ENCODE measurements at places on chromosomes 7 and 10.

GRCh38 chr10:47022311-47023131, 111.3 kb downstream of the PTPN20 start:
- no peak for DNase-seq

- no peak for DNase-seq
Measured at GRCh38 chr10:79238158-79238520, 109.1 kb upstream of the PPIF start.

DNA sequence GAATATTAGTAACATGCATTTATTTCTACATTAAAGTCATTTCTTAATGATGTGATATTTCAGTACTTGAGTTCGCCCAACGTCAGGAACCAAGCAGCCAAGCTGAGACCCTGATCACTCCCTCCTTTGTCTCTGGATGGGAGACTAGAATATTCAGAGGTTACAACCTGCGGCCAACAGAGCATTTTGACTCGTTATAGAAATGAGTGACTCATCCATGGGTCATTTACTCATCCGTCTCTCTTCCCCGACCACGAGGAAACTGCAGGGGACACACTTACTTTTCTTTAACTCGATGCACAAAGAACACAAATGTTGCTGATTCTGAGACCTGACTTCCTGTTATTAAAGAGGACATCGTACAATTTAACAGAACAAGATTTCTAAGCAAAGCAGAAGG, 343.3 kb downstream of the FRMD4A start:
- DNase-seq: no peak

DNA sequence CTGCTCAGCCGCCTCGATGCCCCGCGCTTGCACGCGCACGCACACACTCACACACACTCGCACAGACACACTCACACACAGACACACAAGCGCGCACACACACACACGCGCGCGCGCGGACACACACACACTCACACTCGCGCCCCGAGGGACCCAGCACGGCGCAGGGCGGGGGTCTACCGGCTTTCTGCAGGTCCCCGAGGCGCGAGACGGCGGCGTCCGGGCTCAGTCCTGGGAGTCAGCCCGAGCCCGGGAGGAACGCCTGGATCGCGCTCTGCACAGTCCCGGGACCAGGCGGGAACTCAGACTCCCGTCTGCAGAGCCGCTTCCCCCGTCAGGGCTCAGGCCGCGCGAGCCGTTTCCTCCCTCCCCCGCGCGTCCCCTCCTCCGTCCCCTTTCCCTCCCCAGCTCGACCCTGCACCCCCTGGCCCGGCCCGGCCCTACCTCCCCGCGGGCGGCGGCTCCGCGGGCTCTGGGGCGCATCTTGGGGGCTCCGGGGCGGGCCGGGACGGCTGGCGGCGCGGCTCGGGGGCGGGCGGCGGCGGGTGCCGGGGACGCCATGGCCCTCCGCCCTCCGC, 464 bp downstream of the DENND2A start:
- DNase-seq: no peak

DNA sequence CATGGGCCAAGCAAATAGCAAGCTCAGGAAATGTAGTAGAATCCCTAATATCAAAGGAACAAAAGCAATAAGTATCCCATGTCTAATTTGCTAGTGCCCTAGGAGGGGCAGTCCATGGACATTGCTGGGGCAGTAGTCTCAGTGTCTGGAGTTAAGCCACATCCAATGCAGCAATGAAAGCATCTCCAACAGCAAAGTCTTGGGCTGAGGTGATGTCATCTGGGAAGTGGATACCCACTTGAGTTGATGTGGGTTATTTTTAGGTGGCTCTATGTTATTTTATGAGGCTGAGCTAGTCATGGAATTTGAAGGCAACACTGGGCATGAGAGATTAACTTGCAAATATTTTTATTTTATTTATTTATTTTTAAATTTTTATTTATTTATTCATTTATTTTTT, 540.0 kb downstream of the ETV1 start:
- no peak for DNase-seq

DNA sequence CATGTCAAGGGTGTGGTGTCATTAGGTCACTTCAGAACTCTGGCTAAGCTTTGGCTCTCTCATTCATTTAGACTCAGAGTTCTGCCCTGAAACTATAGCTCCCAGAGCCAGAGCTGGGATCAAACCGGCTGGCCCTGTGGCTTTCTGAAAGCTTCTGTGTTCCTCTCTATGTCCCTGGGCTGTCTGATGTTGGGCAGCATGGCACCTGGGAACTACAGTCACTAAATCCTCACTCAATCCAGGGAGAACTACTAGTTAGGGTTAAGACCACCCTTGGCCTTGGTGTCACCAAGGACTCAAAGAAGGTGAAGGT, 13.2 kb downstream of the ATG9B start:
- DNase-seq: no peak

DNA sequence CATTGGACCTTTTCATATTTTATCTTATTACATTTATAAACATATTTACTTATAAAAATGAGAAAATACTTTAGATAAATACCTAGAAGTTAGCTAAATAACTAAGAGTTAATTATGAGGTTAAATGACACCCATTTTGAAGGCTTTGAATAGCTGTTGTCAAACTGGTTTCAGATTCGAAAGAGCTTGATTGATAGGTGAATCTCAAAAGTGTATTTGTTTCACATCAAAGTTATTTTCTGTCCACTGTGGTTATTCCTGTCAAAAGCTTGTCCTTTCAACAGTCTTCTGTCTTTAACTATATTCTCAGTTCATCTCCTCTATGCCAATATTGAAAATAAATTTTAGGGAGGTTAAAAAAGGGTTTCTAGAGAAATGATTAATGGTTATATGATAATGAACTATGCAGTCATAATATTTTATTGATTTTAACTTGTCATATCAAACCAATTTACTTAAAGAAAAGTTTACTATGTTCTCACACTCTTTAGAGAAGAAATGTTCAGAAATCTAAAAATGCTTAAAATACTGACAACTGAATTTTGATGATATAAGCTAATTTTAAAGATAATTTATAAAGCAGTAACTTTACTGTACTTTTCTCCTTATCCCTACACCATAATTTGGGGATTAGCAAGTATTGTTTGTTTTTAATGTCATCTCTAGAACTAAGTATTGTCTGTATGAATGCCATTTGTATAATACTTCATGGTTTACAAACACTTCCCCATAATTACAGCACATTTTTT, 72.0 kb upstream of the FOXP2 start:
- no peak for DNase-seq

All from activated CD8-positive, alpha-beta memory T cell treated with anti-CD3 and anti-CD28 coated beads for 1 hour (primary cell).